H4 (cell line): ENCODE measurements at places on chromosomes 4 and X. TPM values are rescaled to one million over a fixed set of nuclear protein-coding genes. Genes with fewer than 3 reads are reported as not detected.

Gene SYP
- total RNA-seq = 0.19 TPM in 1 of 2 replicates, not detected in the other

Gene RAB9B
- 0.74 and 0.94 TPM in 2 replicates for total RNA-seq

Gene HS3ST1
- 0.35 and 0.45 TPM in 2 replicates for total RNA-seq

Gene CLIC2
- 31.6 and 44.7 TPM in 2 replicates for total RNA-seq

Gene EMCN
- total RNA-seq = not detected in 2 replicates

Gene FABP2
- total RNA-seq = not detected in 2 replicates
